Hepatic stellate cell (primary cell): ENCODE measurements at places on chromosomes 3 and 15.
A peak's percentile ranks its signal among the peaks of the same experiment; 100 is the strongest.

- DNase-seq = no peak
Observed at GRCh38 chr3:87549208-87549607, 272.8 kb upstream of the POU1F1 start.

- no peak for DNase-seq
Observed at GRCh38 chr15:60850903-60851302, 372.0 kb upstream of the ICE2 start.

DNA sequence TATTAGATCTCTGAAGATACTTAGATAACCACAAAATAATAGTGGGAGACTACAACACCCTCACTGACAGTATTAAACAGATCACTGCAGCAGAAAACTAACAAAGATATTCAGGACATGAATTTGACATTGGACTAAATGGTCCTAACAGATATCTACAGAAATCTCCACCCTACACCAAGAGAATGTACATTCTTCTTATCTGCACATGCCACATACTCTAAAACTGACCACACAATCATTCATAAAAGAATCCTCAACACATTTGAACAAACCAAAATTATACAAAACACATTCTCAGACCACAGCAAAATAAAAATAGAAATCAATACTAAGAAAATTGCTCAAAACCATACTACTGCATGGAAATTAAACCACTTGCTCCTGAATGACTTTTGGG is 116.3 kb downstream of the DTWD1 start:
- DNase-seq = no peak

GRCh38 chr3:4582624-4583023 is 89.5 kb downstream of the ITPR1 start:
- peak; percentile 17 for DNase-seq

DNA sequence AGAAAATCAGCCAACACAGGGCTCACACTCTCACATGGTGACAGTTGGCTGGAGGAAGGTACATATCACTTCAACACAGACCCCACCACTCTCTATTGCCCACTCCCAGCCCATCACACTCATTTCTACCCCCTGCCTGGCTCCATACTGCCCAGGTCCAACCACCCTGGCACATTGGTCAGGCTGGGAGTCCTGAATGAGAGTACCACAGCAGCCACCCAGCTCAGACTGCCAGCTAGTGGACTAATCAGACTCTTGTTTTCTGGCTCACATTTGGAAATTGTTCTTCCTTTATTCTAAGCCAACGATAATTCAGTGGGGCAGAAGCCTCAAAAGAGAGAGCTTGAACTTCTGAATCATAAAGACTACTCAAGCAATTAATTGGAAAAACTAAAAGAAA is 20.0 kb downstream of the MRPL46 start:
- no peak for DNase-seq

GRCh38 chr3:42148982-42149432 is 57.9 kb downstream of the TRAK1 start:
- peak; percentile 74 for DNase-seq

DNA sequence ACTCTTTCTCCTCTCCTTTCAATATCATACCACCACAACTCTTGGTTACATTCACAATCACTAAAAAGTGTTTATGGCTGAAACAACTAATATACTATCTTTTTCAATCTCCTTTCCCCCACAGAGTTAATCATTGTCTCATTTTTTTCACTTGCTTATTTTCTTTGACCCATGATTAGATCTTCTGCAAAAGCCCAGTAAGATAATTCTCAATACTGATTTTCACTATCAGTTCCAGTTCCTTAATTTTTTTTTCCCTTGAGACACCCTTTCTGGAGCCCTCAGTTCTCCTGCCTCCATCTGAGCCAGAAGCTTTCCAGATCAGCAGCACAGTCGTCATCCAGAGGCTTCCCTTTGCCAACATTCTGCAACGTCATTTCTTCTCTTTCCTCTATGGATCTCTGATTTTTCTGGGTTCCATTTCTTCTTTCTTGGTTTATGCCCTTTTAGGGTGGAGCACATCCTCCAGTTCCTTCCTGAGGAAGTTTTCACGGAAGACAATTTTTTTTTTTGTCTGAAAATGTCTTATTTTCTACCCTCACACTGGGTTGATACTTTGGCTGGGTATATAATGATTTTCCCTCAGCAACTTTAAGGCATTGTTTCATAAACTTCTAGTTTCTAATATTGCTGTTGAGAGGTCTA is 88.7 kb upstream of the C15orf39 start:
- no peak for DNase-seq
